ENCODE measurements at places on chromosomes 2 and 18. TPM values are rescaled to one million over a fixed set of nuclear protein-coding genes. Genes with fewer than 3 reads are reported as not detected.

Gene CCDC68
- total RNA-seq, result 1.3 TPM

Gene OLA1
- 207 TPM for total RNA-seq

Gene LYG1
- total RNA-seq, result 1.3 TPM

Gene CHPF
- 40.1 TPM for total RNA-seq

Gene IL1F10
- total RNA-seq, result not detected

Gene DNAJC5G
- not detected for total RNA-seq

Gene UPP2
- not detected for total RNA-seq

Gene DPP4
- total RNA-seq, result 0.18 TPM

Gene CASP8
- 21.6 TPM for total RNA-seq

Gene CNTNAP5
- total RNA-seq, result not detected

Gene TUBA4B
- total RNA-seq, result not detected

Gene ZNF385B
- total RNA-seq, result not detected

Gene SLC8A1
- not detected for total RNA-seq

Measured in K562 (cell line).